ENCODE measurements at places on chromosomes 5 and 9. TPM values are rescaled to one million over a fixed set of nuclear protein-coding genes. Genes with fewer than 3 reads are reported as not detected.

DNA sequence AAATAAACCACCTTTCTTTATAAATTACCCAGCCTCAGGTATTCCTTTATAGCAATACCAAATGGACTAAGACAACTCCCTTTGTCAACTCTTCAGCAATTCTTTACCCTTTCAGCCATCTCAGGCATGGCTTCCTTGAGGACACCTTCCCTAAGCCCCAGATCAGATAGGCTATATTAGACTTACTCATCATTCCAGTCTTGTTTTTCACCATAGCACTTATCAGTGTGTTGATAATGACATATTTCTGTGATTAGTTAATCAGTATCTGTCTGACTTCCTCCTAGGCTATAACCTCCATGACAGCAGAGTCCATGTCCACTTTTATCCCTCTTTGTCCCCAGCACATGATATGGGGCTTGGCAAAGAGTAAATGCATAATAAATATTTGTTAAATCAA lies 238.1 kb downstream of the ACTL7B start:
- DNase-seq = no peak
- no peaks in the 10 kb centered on the region for H3K4me1 ChIP-seq

Gene ABO
- total RNA-seq = not detected

Gene GFPT2
- 9.5 TPM for total RNA-seq

Gene SPATA31E1
- not detected for total RNA-seq

Gene PURA
- total RNA-seq = 19.8 TPM
